ENCODE measurements at places on chromosomes 1 and 21. TPM values are rescaled to one million over a fixed set of nuclear protein-coding genes. Genes with fewer than 3 reads are reported as not detected.

The RGSL1 gene
- not detected for polyA plus RNA-seq

The OR2L8 gene
- polyA plus RNA-seq = not detected

The LRRC38 gene
- polyA plus RNA-seq = not detected

The SPATA1 gene
- polyA plus RNA-seq = 0.62 TPM

The ASH1L gene
- 4.2 TPM for polyA plus RNA-seq

The TMEM52 gene
- polyA plus RNA-seq = 5.1 TPM

The AGMAT gene
- polyA plus RNA-seq = 119 TPM

The FCRL3 gene
- polyA plus RNA-seq = not detected

The KCNJ9 gene
- polyA plus RNA-seq = 0.09 TPM

The EXO1 gene
- polyA plus RNA-seq = not detected
